Dorsolateral prefrontal cortex (tissue), 122 donors: ENCODE measurements at places on chromosomes 5 and 9. TPM values are rescaled to one million over a fixed set of nuclear protein-coding genes. Genes with fewer than 3 reads are reported as not detected.

The DEPDC1B gene
- total RNA-seq = 1.3 TPM

The IL31RA gene
- not detected for total RNA-seq

The CDKN2B gene
- 1.8 TPM for total RNA-seq

The TXNDC8 gene
- not detected for total RNA-seq

The PIP5K1B gene
- total RNA-seq = 24.7 TPM
